ENCODE measurements at places on chromosomes 5 and 9.

- no peak for DNase-seq
Observed at GRCh38 chr5:98483301-98483685, 290.2 kb upstream of the RGMB start.

DNA sequence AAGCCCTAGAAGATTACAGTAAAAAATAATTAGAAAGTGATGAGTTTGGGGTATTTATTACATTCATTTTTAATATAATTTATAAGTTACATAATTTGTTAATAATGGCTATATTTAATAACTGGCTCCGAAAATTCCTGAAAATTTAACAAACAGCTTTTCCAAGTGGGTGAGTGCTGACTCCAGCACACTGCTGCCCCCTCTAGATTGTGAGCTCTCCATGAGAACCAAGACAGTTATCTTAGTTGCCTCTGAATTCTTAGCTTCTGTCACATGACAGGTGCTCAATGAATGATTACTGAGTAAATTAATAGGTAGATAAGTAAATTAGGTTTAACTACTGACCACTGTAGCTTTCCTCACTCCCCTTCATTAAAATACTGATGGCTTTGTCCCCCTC, 7.8 kb downstream of the KLHL3 start:
- no peak for DNase-seq

DNA sequence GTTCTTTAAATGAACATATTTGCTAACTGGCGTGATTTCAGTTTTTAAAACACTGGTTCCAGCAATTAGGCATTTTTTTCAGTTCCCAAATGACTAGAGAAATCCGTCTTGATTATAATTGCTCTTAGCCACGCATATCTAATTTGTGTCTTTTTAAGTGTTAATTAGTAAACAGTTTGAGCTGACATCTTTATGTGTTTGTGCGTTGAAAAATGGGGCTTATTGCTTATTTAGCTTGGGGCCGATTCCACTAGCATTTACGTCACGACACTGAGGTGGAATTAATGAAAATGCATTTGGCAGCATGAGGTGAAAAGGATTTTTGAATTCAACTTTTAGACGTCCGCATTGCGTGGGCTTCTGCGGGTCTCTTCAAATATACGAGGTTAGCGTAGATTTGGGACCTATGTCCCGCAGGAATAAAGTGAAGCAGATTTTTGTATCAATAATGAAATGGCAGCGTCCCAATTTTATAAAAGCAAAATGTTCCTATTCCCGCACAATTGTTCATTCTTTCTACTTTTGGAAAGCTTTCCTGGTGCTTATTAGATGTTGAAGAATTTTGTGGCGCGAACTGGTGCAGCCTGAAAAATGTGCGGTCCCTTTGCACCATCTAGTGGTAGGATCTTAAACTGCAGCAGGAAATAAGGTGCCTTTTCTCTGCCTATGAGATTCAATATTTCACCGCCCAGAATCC, 122.7 kb upstream of the LMX1B start:
- no peak for DNase-seq

DNA sequence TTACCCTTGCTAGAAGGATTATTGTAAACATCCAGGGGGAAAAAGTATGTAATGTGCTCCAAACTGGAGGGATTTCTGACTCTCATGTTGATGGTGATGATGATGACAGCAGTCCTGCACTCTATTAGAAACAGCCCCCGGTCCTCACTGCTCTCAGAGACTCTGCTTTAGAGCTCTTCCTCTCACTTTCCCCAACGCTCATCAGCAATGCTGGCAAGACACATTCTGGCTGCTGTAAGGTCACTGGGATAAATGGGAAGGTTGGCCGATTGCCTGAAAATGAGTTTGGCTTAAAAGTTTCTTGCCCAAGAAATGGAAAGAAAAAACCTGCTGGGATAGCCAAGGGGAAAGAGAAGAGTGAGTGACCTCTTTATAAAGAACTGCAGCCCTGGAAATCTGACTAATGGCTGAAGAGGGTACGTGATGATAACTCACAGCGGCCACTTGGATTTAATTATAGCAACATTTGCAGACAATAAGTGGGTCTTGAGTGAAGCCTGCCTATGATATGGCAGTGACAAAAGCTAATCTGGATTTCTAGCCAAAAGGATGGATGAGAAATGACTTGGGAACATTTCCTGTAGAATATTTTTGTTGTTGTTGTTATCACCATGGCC, 235.8 kb downstream of the TMEM38B start:
- DNase-seq, result no peak

- DNase-seq, result no peak
Observed at GRCh38 chr9:96567203-96567700, 52.4 kb downstream of the CDC14B start.

GRCh38 chr5:151153766-151154272, 3.8 kb downstream of the ANXA6 start:
- DNase-seq, result no peak

GRCh38 chr5:37569466-37569865, 190.3 kb downstream of the WDR70 start:
- DNase-seq, result no peak

DNA sequence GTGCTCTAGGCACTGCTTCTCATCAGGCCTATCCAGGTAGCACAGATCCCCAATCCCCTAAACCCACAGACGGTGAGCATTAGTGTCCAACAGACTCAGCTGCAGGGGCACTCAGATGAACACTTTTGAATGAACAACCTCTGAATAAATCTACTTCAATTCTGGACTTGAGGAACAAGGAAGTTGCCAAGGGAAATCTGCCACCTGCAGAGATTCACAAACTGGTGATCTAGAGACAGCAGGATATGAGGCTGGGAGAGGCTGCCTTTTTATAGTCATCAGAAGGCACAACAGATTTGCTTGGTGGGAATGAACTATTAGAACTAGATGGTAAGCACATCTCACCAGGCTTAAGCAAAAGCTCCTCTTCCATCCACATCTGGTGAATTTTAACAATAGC, 7.0 kb upstream of the HK3 start:
- DNase-seq, result no peak

DNA sequence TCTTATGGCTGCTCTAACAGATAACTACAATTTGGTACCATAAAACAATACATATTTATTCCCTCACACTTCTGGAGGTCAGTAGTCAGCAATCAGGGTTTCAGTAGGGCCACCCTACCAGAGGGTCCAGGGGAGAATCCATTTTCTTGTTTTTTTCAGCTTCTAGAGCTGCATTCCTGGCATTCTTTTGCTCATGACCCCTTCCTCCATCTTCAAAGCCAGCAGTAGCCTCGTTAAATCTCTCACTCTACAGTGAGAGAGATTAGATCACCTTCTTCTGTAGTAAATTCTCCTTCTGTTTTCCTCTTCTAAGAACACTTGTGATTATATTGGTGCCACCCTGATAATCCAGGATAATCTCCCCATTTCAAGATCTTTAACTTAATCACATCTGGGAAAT, 187.4 kb downstream of the RFK start:
- DNase-seq, result no peak

DNA sequence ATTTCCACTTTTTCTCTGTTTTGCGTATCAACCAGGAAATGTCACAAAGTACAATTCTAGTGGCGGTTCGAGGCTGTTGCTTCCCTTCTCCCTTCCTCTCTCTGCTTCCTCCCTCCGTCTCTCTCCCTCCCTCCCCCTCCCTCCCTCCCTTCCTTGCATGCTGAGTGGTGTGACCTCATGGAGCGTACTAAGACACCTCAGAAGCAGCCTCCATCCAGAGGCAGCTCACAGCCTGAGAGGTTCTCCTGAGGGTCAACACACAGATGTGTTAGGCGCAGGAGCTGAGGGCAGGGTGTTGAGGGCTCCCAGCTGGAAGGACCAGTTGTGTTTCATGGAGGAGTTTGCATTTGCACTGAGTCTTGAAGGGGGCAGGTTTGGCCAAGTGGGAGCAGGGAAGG, 57.7 kb downstream of the COL5A1 start:
- DNase-seq, result no peak

DNA sequence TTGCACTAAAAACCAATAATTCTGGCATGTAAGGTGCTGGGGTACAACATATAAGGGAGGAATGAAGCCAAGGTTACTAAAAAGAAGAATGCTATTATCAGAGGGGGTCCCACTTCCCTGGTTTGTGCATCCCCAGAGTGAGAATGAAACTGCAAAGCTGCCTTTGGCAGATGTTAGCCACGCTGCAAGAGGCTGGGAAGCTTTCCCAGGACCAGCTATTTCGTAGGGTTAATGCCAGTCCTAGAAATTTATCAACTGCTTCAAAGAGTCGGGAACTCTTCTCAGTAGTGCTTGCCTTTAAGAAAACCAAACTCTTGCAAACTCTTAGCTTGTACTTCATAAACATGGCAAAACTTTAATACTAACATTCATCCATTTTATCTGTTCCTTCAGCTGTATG, 87.5 kb upstream of the NR5A1 start:
- DNase-seq, result no peak

GRCh38 chr5:178279026-178279722, 46.6 kb upstream of the PHYKPL start:
- DNase-seq, result no peak

DNA sequence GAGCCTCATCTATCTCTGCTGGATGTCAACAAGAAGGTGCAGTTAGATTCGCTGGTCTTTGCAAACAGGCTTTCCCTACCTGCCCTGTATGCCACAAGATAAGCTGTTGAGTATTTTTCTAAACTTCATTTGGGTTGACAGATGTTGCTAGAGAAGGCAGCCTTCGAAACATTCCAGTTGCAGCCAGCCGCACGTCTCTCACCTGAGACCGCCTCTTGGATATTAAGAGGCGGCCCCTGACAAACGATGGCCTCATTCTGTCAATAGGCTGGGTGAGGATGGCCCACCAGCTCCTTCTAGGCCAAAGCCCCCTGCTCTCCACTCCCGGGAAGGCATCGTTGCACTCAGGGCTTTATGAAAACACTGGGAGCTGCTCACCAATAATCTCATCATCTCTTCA, 181.6 kb downstream of the DAB2IP start:
- no peak for DNase-seq

- no peak for DNase-seq
Observed at GRCh38 chr5:93583768-93584595, 960 bp downstream of the NR2F1 start.

- no peak for DNase-seq
Observed at GRCh38 chr5:149333711-149334443, 11.4 kb upstream of the GRPEL2 start.

DNA sequence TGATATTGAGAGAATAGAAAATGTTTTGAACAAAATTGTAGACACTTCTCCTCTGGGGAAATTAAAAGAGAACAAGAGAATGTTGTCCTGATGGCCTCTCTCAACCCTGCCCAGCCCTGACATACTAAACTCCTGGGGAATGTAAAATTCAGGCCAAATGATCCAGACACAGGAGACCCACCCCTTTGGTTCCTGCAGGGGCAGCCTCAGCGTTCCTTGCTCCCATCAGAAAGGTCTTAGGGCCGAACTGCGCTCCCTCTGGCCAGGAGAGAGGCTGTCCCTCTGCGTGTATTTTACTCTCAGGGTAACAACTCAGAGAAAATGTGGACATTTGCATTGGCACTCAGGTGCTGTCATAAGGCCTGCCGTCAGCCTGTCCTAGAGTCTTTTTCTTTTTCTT, 616.3 kb upstream of the KLF4 start:
- DNase-seq, result no peak

DNA sequence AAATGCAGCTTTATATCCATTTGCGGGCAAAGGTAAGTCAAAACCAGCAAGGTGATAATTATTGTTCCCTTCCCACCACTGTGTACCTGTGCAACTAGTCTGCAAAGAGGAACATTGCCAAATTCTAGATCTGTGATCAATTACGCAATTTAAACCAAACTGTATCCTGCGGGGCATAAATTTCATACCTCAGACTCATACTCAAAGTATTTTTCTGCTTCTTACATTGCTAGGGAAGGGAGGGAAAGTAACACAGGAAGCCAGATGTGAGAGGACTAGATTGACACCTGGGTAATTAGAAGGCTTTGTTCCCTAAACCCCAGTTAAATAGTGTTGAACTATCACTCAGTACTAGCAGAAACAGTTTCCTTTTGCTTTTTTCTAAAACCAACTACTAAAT, 240.2 kb upstream of the ZNF608 start:
- no peak for DNase-seq

- DNase-seq, result no peak
Observed at GRCh38 chr9:81600631-81601030, 88.7 kb downstream of the TLE1 start.

DNA sequence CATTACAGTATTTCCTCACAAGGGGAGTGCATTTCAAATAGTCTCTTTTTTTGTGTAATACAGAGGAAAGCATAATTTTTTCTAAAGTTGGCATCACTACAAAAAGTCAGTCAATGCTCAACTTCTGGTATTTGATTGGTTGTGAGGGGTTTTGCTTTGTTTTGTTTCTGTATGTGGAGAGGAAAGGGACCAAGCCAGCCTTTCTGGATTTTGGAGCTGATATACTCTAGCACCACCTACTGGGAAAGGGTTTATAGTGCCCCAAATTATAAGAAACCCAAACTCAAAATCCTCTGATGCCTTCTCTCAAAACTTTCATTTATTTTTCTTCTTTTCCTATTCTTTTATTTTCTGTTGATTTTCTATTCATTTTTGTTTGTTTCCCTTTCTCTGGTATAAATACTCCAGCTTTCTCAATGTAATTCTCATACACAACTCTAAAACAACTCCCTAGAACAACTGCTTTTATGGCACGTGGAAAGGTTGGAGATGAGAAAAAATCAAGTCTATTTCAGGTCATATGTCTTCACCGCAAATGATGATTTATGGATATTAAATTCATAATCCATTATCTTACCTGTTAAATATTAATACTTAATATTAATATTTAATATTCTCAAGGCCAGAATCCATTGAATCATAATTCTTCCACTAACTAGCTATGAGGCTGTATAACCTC, 69.5 kb upstream of the ANXA1 start:
- DNase-seq, result peak; percentile 16

DNA sequence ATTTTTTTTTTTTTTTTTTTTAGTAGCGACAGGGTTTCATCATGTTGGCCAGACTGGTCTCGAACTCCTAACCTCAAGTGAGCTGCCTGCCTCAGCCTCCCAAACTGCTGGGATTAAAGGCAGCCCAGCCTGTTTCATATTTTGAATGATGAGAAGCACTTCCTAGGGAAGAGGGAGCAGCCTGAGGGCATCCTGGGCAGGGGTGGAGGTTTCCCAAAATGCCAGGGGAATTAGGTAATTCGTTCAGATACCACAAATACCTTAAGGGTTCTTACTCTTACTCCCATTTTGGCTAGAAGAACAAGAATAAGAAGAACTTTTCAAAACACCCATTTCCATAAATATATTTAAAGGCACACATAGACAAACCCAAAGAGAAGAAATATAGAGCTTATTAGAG, 29.5 kb upstream of the RAPGEF1 start:
- no peak for DNase-seq

DNA sequence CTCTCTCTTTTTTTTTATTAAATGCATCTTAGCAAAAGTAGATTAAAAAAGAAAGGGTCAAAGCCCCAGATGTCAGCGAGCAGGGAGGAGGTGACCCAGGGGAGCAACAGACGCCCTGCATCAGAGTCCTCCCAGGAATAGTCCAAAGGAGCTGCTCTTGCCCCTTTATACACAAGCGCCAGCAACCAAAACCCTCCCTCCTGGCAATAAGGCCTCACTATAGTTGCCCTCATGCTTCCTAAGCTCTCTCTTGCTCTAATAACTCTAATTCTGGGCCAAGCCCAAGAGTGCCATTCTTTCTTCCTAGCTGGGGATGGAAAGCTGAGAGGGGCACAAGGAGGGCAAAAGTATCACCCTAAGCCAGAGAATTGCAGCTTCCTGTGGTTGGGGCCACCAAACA, 26.3 kb downstream of the PCDHGC5 start:
- DNase-seq, result no peak

Data from iPS DF 6.9 (cell line).